T-helper 22 cell (primary cell): ENCODE measurements at places on chromosomes 7 and 10.

DNA sequence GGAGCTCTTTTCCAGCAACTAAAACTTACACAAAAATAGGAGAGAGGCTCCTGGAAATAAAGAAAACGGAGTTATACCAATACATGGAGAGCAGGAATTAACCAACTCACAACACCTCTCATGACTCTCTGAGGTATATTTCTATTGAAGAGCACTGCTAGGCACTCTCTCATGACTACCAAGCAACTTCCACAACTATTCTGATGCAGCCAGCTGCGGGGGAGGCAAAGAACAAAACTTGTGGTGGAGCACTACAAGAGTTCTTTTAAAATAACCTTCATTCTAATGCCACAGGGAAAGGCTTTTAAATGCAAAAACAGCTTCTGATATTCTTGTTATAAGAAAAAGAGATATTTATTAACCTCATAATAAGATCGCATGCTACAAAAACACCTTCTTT lies 140.7 kb downstream of the SLC25A13 start:
- no peak for DNase-seq

DNA sequence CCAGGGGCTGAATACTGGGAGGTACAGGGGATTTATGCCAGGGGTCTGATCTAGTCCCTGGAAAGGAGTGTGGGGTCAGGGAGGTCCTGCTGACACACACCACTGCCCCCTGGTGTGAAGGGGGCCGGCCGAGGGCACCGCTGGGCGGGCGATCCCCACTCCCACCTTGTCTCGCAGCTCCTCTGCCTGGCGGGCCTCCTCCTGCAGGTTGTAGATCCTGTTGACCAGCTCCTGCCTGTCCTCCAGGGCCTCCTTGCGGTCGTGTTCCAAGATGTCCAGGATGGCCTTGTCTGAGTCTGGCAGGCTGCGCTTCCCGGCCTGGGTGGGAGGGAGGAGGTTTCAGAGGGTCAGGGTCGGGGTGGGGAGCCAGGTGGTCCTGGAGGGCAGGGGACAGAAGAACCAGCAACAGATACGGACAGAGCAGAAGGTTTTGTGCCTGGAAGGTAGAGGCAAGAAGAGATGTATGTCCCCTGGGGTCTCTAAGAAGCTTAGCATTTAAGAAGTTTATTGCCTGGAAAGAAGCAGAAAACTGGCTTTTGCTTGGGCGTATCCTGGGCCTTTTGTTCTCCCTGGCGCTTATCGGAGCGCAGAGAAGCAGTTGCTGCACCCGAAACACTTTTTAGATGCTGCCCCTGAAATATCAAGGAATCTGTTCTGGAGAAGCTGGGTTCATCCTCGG lies 94.5 kb upstream of the GNA12 start:
- no peak for DNase-seq

DNA sequence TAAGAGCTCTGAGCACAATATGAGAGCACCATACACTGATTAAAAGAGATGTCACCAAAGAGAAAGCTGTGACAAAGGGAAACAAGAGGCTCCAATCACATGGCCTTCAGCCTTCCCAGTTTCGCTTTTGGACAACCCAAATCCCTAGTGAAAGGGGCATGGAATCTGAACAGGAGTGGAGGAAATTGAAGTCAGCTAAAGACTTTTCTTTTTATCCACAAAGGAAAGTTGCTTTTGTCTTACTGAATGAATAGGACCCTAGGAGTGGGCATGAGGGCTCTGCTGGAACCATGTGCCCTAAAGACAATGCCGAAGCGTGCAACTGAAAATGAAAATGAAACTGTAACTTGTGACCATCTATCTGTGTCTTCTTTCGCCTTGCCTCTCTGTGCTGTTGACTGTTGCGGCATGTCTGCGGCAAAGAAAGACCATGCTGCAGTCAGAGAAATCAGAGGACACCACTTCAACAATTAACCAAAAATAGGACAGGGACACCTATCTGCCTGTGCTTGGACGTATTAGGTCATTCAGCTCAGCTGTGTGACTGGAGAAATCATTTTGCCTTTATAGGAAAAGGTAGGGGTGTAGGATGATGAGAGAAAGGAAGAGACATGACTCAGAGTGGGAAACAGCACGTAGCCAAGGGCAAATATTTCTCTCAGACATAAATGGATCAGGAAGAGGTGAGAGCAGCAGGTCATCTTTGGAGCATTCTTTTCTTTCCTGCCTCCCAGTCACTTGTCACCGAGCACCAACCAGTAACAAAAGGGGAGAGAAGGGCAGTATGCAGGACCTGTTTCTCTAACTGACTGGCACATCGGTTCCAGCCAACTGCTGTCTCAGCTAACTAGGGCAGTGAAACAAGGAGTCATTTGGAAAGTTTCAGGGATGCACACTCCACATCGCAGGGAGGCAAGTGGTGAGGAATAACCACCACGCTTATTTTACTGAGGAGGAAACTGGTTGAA lies 12.3 kb downstream of the CAV2 start:
- DNase-seq, result no peak

DNA sequence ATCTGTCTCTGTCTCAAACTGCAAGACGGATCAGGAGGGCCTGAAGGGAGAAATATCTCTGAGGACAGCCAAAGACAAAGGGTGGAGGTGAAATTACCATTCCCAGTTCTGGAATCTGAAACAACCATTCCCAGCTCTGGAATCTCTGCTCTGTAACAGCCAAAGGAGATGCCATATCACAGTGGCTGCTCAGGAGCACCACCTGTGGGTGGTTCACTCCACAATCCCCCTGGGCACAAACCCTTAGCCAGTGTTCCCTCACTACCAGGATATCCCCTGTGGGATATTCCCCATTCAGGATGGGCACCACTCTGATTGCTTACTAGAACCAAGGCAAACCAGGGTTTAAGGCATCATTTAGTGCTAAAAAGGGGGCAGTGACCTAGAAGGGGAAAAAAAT lies 199.0 kb downstream of the HTR7 start:
- DNase-seq, result no peak

DNA sequence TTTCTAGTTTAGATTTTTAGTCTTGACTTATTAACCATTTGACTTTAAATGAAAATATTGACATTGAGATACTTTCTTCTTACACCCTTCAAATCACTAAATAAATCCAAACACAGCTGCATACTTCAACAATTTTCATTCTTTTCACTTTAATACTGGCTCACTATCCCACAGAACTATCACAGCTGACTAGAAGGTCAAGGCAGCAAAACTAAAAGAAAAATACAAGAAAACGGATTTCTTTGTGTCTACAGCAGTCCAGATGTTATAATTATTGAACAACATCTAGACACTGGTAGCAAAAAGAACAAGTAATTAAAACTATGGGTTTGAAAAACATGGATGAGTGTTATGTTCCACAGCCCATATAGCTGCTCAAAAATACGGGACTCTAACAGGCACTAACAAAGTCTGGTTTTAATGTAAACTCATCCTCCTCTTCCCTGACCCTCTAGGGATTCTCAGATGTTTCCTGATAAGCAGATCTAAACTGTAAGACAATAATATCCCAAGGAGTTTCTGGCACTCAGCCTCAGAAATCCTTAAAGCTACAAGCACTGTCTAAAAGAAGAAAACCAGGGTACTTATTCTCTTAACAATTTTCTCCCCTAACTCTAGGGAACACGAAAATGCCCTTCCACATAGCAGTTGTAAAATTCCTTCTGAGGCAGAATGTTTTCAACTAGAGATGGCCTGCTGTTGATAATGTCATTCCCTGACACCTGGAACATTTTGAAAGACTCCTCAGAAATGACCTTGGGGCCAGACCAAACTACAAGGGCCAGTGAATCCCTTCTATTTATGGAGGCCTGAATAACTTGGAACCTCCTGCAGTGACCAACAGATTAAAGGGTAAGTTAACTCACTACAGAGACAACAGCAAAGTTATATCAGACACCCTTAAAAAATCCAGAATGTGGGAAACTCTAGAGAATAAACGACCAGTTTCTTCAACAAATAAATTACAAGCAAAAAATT lies 12.8 kb downstream of the DNMBP start:
- DNase-seq, result no peak

- DNase-seq, result no peak
These were observed 11.9 kb upstream of the TEX36 start for GRCh38 chr10:125694883-125695282.

DNA sequence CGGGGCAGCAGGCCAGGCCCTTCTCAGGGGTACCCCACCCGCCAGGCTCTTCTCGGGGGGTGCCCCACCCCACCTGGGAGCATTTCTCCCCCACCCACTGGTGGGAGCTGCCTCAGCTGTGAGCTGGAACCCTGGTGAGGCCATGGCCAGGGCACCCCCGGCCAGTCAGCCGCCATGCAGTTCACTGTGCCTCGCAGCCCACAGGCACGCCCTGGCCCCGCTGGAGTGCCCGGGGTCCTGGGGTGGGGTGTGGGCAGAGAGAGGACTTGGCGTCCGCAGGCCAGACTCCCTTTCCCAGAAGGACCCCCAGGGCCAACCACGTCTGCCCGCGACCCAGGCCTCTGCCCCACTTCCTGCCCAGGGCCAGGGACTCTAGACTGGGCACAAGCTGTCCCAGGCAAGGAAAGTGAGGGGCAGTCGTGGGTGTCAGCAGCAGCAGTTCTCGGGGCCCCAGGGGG lies 13.1 kb downstream of the DPYSL4 start:
- DNase-seq, result no peak
